ENCODE measurements at places on chromosomes 2 and 18.

DNA sequence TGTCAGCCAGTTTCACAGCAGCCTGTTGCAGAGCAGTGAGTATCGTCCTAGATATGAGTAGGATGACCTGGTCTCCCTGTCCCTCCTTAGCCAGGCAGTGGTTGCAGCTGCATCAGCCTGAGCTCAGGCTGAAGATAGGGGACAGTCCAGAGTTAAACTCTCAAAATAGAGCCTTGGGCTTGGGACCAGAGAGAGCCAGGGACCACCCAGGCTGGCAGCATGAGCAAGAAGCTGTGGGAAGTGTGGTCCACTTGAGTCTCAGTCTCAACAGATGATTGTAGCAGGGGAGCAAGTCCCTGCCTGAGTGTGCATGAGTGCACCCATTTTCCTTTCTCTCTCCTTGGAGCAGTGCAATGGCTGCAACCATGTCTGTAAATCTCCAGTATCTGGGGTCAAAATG is 38.0 kb upstream of the TACR1 start:
- no peak for DNase-seq

DNA sequence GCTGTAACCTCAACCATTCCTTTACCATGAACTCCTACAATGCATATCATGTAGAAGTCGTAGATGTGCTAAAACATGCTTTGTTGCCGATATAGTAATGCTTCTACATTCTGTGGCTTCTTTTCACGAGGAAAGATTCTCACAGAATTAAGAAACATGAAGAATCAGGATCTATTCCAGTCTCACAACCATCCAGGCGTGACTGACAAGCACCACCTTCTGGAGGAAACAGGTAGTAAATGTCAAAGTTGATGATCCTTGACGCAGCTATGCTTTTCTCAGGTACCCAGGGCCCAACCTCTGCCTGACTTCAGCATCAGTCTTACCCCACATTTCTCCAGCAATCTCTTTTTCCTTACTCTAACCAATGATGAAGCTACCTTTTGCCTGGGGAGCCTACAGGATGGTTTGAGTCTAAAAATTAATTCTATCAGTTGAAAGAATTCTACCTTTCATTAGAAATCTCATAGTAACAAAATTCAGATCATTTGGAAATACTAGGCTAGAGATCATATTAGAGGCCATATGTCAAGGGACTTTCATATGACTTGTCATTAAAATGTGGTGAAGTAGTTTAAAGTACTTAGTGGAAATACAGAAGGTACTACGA is 123.3 kb upstream of the RND3 start:
- peak; percentile 40 for DNase-seq

DNA sequence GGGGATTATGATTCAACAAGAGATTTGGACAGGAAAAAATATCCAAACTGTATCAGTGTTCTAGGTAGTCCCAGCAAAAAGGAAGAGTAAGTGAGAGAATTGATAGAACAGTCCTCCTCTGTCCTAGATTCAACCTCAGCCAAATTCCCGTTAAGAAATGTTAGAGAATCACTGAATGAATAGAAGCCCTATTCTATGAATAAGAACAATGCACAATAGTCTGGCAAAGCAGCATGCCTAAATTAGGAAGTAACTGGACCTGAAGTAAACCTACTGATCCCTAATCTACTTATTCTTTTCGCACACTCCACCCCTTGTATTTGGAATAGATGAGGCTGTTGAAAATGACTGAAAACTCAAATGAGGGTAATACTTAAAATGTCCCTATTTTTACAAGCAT is 1665.5 kb downstream of the LRP1B start:
- DNase-seq: no peak

- DNase-seq: no peak
Observed at GRCh38 chr18:40133253-40133652, 1821.8 kb upstream of the PIK3C3 start.

DNA sequence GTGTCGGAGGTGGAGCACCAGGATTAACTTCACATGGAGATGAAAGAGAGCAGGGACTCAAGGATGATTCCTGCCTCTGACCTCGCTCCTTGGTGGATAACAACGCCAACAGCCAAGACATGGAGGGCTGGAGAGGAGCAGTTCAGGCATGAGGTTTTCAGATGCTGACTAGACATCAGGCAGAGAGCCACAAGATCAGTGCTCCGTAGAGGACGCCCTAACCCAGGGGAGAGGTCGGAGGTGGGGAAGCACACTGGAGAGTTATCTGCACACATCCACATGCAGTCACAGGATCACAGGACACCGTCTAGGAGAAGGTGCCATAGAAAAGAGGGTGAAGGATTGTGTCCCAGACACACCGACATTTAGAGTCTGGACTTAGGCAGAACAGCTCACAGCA is 344.3 kb downstream of the EIPR1 start:
- no peak for DNase-seq

DNA sequence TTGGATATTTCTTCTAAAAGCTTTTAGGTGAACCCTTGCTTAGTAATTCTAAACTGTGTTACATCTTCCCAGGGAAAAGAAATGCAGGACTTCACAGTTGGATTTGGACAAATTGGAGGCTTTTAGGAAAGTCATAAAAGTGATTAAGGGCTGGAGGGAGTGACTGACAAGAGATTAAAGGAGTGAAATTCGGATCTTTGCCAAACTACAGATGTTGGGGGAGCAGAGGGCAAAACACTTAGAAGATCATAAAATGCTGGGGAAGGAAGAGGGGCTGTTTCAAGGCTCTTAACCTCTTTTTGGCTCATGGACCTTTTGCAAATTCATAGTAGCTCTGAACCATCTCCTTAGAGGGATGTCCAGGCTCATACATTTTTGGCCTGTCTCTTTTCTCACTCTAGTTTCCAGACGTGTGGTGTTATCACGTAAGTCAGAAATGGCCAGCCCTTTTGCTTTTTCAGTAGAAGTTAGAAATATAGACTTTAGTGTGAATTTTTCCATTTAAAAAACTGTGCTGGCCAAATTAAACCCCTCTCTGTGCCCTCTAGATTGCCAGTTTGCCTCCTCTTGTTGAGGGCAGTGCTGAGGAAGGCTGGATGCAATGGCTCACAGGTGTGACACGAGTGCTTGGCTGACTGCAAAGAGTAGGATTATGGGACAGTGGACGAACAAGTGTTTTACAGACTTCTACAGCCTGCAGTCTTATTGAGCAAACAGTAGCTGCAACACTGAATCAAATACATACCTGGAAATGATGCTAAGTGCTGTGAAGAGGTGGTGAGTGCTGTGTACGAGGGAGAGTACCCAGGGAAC is 109.9 kb downstream of the LYPD6B start:
- peak; percentile 34 for DNase-seq

- no peak for DNase-seq
Observed at GRCh38 chr2:163664610-163665009, 71.2 kb downstream of the FIGN start.

GRCh38 chr2:196104066-196104465 is 35.4 kb upstream of the DNAH7 start:
- DNase-seq: no peak

- peak; percentile 19 for DNase-seq
Observed at GRCh38 chr18:23357996-23358594, 95.0 kb upstream of the RIOK3 start.

DNA sequence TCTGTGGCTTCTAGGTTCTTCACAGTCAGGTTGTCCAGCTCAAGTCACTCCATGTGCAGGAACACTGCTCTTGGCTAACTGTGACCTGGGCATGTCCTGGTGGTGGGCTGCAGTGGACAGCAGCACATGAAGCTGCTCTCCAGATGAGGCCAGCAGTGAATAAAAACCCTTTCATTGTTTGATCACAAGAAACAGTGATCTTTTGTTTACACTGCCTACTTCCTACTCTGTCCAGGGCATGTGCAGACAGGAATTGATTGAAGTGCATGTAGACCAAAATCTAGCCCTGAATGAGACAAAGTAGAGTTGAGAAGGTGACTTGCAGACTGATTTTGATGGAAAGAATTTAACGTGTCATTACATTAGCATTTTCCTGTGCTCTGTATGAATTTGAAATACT is 34.9 kb downstream of the BCL2L11 start:
- no peak for DNase-seq

DNA sequence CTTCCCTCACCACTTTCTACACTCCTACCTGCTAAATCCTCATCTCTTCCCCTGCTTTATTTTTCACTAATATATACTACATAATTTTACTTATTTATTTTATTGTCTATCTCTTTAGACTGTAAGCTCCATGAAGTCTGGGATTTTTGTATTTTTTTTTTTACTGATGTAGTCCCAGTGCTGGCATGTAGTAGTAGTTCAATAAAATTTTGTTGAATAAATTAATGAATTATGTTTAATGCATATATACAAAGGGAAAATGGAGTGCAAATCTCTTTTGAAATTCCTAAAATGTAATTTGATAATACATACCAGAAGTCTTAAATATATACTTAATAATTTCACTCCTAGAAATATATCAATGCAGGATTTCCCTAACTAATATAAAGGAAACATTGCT is 7.1 kb upstream of the NABP1 start:
- no peak for DNase-seq

DNA sequence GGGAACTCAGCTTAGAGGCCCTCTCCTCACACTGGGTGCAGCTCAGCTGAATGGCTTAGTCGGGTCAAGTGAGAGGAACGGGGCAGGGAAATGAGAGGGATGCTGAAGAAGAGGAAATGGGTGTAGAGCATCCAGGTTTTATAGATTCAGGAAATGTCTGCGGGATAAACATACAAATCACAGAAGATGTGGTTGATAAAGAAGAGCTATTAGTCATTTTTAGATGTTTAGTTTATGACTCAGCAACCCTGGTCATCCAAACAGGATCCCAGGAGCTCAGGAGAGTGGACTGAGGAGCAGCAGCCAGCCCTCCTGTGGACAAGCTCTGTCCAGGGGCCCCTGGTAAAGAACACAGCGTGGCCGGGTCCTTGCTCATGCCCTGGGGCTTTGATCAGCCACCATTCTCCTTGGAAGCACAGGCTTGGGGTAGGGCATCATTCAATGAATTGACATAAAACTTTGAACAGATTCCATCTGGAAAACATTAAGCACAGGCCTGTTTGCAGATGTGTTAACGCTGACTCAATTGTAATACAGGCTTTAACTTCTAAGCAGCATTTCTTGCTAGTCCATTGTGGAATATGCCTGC is 83.0 kb downstream of the NPAS2 start:
- peak; percentile 82 for DNase-seq

DNA sequence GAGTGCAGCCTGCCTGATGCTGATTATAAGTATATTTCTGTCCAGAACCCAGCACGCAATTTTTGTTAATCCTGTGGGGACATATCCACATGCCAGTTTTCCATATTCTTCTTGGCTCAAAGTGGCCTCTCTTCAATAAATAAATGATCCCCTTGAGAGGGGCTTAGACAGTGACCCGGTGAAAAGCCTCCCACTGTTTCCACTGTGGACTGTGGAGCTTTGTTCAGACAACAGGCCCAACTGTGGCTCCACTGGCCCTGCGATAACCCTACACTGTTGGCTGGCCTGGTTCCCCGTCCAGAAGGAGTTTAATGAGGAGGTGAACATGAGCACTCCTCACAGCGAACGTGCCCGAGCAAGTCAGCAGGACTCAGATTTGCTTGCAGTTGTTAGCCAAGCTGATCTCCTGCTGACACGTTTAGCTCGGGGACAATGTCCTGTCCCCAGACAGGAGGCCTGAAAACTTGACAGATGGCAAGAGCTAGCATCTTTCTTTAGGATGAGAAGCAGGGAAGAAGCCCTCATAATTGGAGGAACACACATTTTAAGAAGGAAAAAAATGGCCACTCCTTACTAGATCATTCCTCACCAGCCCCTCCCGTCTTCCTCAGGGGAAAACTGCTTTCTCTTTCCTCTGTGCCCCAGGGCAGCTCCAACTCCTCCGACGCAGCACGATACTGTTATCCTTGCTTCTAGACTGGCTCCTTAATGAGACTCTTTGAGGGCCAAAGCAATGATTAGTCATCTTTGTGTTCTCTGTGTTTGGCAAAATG is 20.0 kb upstream of the MTCL1 start:
- peak; percentile 34 for DNase-seq

DNA sequence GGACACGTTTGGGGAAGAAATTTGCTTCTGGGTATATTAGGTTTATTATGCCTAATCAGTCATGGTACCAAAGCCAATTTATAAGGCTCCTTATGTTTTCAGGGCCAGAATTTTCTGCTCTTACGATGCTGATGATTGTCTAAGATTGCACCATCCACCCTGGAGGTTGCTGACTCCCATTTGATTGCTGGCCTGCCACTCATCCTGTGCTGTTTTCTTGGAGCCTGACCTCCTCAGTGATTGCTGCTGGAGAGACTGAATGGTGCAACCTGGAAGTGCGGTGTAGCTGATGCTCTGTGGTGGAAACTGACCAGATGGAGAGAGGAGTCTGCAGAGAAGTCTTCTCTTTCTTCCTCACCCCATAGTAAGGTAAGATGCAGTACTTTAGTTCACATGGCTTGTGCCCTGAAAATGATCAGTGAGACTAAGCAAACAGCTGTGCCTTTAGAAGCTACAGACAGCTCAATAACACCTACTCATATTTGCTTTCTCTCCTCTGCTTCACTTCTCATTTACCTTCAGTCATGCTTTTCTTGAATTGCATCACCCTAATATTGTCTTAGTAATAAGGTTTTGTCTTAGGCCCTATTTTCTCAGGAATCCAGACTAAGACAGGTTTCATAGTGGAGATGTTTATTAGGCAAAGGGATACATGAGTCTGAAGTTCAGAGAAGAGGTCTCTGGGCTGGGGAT is 17.4 kb downstream of the ZNF24 start:
- no peak for DNase-seq
